Endodermal cell (in vitro differentiated cells): ENCODE measurements at places on chromosomes 11 and 22.
A peak's percentile ranks its signal among the peaks of the same experiment; 100 is the strongest.

DNA sequence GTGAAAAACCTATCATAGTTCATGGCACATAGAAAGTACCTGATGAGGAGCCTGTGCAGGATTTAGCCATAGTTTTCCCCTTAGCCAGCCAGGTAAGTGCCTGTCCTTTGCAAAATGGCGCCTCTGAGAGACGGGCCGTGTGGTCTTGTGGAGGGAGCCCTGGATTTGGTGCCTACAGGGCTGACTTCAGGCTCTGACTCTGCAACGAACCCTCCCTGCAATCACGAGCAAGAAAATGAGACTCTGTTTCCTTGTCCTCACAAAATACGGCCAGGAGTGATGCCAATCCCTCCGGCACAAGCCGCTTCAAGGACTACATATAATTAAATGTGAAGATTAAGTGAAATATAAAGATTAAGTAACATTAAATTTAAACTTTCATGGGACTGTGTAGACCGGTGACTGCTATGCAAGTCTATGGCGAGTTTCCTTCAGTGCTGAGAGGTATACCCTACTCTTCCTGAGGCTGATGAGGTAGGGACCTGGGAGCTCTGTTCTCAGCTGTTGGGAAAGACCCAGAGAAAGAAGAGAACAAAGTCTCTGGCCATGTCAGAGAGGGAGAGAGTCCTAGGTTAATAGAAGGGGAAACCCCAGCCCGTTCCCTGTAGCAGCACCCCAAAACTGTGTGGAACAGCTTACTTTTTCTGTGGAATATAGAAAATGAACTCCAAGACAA, 6.1 kb upstream of the CXCR5 start:
- no peak for DNase-seq

- DNase-seq = no peak
Observed at GRCh38 chr11:129620237-129621104, 195.2 kb upstream of the TMEM45B start.

- peak; percentile 26 for DNase-seq
Observed at GRCh38 chr11:21774212-21774611, 418.7 kb upstream of the ANO5 start.

GRCh38 chr11:45051621-45052020, 94.8 kb upstream of the PRDM11 start:
- DNase-seq = no peak

DNA sequence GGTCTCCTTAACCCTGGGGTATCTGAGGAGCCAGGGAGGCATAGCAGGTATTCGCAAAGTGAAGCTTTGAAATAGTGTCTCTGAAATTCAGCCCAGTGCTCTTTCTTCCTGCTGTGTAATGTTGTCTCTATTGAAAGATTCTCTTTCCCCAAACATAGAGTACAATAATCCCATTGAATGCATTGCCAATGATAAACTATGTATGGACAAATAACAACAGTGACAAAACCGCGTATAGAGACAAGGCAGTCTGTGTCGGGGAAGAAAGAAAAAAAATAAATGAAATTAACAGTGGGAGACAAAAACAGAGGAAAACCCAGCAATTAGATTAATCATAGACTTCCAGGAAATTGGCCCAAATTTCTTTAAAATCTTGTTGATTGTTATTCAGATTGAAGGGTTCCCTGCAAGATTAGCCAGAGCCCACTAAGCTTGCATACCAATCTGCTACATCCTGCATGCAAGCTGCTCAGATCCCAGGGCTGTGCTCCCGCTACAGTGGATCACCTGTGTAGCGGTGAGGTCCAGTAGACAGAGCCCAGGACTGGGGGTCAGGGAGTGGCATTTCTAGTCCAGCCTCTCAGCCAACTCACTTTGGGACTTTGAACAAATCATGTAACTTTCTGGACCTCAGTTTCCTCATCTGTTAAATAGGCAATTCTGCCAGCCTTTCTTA, 492.8 kb downstream of the INSC start:
- no peak for DNase-seq

- no peak for DNase-seq
Observed at GRCh38 chr22:50676180-50676636, 3.6 kb downstream of the SHANK3 start.

DNA sequence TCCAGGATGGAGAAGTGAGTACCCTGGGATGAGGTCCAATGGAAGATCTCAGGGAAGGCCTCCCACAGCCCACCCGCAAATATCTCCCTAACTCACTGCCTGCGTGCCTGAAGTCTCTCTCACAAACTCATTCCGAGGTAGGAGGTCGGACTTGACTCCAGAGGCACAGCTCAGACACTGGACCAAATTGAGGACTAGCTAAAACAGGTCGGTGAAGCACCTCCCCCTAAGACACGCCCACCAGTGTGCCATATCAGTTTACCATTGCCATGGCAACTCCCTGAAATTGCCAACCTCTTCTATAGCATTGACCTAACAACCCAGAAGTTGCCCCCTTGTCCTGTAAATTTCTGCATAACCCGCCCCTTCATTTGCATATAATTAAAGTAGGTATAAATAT, 17.5 kb downstream of the RPL3 start:
- DNase-seq = peak; percentile 67

DNA sequence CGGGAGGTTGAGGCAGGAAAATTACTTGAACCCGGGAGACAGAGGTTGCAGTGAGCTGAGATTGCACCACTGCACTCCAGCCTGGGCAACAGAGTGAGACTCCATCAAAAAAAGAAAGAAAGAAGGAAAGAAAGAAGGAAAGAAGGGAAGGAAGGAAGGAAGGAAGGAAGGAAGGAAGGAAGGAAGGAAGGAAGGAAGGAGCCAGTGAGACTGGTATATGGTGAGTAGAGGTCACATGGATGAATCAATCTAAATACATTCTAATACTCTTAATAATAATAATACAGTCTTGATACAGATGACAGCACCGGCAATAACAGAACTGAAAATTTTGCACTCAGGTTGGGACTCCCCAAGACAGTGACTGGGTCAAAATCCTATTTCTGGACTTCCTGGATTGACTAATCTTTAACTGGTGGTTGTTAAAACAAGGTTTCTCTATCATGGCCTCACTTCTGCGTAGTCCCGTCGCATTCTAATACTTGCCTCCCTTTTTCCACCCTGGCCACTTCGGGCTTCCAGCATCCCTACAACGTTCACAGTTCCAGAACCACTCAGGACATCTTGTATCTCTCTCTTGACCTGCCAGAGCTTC, 53.5 kb upstream of the EIF3M start:
- no peak for DNase-seq

- no peak for DNase-seq
Observed at GRCh38 chr11:93821617-93822016, 28.8 kb downstream of the VSTM5 start.

DNA sequence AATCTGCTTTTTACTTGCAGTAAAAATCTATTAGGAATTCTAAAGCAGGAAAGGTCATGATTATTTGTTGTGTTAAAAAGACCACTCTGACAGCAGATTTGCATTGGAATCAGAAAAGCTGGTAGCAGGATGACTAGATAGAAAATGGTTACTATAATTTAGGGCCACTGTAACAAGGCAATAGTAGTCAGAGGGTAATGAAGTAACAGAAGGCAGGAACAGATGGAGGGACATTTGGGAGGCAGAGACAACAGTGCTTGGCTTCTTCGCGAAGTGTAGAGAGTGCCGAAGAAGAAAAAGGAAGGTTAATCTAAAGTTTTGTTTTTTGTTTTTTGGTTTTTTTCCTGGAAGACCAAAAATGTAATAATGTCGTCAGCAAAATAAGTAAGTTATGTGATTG, 129.8 kb upstream of the SLC5A12 start:
- no peak for DNase-seq

DNA sequence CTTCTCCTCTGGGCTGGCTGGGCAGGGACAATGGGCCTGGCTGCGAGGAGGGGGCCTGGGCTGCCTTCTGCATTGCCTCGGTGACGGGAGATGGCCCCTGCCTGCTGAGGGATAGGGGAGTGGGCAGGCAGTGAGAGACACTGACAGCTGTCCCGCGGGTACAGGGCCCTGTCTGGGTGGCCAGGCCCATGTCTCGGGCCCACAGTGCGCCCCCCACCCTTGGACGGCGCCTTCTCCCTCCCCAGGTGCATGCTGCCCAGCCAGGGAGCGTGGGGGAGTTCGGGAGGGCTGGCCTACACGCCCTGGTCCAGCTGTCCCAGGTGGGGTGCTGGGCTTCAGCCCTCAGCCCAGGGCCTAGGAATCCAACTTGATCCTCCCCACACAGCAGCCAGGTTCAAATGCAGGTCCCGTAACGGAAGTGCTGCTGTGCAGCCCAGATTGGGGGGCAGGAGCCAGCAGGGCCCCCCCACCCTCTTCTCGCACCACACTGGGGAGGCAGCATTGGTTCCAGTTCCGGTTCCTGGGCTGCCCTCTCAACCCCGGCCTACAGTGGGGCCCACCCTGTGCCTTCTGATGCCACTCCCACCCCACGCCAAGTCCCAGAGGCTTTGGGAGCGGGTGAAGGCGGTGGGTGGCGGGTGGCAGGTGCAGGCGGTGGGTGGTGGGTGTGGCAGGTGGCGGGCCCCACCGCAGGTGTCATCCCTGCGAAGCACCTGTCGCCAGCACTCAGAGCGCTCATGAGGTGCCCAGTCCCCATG, 7.3 kb upstream of the TSSC4 start:
- no peak for DNase-seq

DNA sequence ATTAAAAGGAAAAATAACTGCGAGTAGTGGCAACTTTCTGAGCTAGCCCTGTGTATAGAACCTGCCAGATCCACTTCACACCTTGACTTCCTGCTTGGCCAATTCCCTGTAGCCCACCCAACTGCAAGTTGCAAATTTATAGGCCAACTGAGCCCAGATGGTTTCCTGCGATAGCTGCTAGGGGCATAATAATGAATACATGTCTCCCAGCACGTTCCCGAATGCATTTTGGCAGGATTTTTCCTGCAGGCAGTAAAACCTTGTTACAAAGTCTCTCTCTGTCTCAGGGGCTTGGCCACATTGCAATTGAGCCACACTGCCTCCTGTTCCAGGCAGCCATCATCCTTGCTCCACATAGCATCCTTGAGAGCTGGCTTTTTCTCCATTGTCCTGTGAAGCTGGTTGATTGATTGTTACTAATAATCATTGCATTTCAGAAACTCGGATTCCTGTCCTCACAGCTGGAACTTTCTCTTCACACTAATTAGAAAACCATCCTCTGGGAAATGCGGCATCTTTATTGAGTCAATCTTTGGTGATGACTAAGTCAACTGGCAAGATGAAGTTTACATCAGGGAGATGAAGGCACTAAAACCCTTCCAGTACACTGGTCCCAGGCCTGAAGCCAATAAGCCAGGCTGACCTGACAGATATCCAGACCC, 18.6 kb upstream of the LMO2 start:
- DNase-seq = no peak

DNA sequence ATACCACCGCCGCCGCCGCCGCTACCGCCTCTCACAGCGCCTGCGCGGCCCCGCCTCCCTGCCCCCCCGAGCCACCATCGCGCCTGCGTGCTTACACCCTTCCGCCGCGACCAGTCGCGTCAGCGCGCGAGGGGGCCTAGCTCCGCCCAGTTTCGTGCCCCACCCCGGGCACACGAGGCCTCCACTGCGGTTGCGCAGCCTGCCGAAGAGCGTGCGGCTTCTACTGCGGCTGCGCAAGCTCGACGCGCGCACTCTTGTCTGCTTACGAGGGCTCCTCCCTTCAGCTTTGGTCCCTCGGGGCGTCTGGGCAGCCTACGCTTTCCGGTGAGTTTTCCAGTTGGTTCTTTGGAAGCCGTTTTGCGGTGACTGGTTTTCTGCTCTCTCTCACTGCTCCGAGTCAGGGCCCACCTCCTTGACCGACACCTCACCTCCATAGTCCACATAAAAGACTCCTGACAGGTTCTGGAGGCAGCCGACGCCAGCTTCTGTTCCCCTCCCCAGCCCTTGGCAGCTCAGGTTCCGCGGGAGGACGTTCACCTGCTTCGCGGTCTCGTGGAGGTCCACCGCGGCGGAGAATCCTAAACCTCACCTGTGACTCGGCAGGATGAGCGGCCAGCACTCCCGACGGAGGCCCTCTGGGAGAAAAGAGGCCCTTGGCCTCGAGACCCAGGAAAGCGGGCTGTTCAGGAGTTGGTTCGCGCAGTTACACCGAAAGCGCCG, at the start of gene PITPNB:
TSS of gene PITPNB (minus strand) at position 35 of the 720 bp plus-strand sequence. CDS start 65 bp downstream, outside the sequence.
- DNase-seq = peak; percentile 99

- DNase-seq = no peak
Observed at GRCh38 chr11:117023178-117023577, 75.0 kb downstream of the SIK3 start.

DNA sequence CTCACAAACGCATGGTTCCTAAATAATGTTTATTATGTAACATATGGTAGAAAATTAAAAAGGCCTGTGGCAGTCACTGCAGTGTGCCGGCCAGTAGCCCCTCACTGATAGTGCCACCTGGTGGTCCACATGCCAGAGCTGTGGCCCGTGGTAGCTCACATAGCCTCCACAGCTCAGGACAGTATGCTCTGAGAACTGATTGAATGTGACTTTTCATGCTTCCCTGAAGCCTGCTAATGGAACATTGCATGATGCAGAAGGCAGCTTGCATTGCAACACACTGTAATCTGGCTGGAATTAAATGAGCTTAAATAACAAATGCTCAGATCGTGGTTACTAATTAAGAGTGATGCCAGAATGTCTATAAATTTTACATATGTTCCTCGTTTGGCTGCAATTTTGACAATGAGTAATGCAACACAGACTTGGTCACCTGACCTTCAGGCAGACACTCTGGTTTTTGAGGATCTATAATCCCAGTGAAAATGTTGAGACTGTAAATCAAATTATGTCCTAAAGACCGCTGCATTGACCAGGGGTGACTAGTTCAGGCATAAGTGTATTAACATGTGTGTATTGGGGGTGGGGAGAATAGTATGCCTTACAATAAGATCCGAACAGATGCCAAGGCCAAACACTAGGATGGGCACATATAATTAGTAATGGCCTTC, 566.4 kb downstream of the METTL15 start:
- DNase-seq = peak; percentile 81

- no peak for DNase-seq
Observed at GRCh38 chr11:1924181-1924580, 4.7 kb downstream of the TNNT3 start.

DNA sequence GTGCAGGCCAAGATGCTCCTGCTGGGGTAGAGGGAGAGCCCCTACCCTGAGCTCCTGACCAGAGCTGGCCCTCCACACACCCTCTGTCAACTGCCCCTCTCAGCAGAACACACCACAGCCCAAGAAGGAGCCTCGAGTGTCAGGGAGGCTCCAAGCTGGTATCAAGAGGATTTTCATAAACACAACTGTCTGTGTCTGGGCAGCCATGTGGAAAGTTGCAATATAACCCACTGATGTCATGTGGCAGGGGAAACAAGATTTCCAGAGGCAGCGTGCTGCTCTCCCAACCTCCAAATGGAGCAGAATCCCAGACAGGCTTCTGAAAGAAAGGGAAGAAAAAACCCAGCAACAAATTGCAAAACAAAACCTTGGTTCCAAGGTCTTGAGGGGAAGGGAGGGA, 569.9 kb downstream of the BUD13 start:
- DNase-seq = no peak

GRCh38 chr11:77806993-77807392, 13.5 kb downstream of the RSF1 start:
- DNase-seq = no peak

DNA sequence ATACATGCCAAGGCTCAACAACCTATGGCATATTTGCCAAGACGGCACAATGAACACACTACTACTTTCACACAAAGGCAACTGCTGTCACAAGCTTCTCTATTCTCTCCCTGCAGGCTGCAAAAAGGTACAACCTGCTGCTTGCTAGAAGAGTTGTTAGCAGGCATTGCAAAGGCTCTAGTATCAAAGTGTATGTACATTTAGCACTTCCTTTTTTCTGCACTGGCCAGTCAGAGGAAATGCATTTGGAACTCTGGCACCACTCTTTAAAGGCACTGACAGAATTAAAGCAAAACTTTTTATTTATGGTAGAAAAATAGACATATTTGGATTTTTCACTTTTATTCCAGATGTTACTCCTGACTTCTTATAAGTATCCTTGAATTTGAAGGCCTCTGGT, 125.9 kb downstream of the CWF19L2 start:
- DNase-seq = no peak
